Uterus (tissue), 4 donors: ENCODE measurements at places on chromosomes 2 and 18. TPM values are rescaled to one million over a fixed set of nuclear protein-coding genes. Genes with fewer than 3 reads are reported as not detected.

DNA sequence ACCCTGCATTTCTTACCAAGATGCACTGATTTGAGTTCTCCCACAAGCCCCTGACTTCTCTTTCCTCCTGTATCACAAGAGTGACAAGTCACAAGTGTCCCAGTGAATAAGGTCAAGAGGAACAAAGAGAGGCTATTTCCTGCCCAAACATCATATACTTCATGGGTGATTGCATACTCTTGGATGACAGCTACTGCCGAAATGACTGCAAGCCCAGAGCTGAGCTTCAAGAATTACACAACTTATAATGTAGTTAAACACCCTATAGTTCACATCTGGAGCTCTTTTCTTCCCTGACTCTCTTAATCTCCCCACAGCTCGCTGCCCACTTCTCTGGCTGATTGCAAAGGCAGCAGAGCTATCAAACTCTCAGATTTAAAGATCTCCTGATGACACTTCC lies 289.7 kb upstream of the PARD3B start:
- H3K27me3 ChIP-seq: no peaks in the 10 kb centered on the region
- no peaks in the 10 kb centered on the region for H3K36me3 ChIP-seq
- H3K4me3 ChIP-seq: no peak overlapping the region

The KATNAL2 gene
- total RNA-seq: not detected

- H3K4me3 ChIP-seq: no peak overlapping the region
- no peaks in the 10 kb centered on the region for H3K36me3 ChIP-seq
- H3K27ac ChIP-seq: no peak overlapping the region
These were observed 239.6 kb downstream of the LPIN1 start for GRCh38 chr2:11985817-11986566.

The GPR35 gene
- total RNA-seq: not detected

- H3K4me1 ChIP-seq: no peaks in the 10 kb centered on the region
- H3K27me3 ChIP-seq: no peaks in the 10 kb centered on the region
- no peak overlapping the region for H3K4me3 ChIP-seq
These were observed 65.9 kb upstream of the WIPF1 start for GRCh38 chr2:174663550-174663949.

The TMEM169 gene
- not detected for total RNA-seq

- H3K4me3 ChIP-seq: no peak overlapping the region
- no peak for DNase-seq
- no peaks in the 10 kb centered on the region for H3K36me3 ChIP-seq
- no peaks in the 10 kb centered on the region for H3K4me1 ChIP-seq
- no peaks in the 10 kb centered on the region for H3K27me3 ChIP-seq
These were observed 21.1 kb upstream of the RALBP1 start for GRCh38 chr18:9454061-9454703.

GRCh38 chr18:6624661-6625311 lies 104.7 kb upstream of the ARHGAP28 start:
- H3K4me3 ChIP-seq: no peak overlapping the region
- no peaks in the 10 kb centered on the region for H3K4me1 ChIP-seq
- peak overlapping the region; percentile 41 for H3K27ac ChIP-seq
- no peak for DNase-seq
- H3K36me3 ChIP-seq: no peaks in the 10 kb centered on the region
- no peaks in the 10 kb centered on the region for H3K27me3 ChIP-seq

GRCh38 chr2:169095621-169096105 lies 26.3 kb downstream of the DHRS9 start:
- H3K4me1 ChIP-seq: no peaks in the 10 kb centered on the region
- no peaks in the 10 kb centered on the region for H3K36me3 ChIP-seq
- no peaks in the 10 kb centered on the region for H3K27me3 ChIP-seq
- no peak overlapping the region for H3K4me3 ChIP-seq

GRCh38 chr2:140295767-140296166 lies 1515.6 kb upstream of the NXPH2 start:
- H3K36me3 ChIP-seq: no peaks in the 10 kb centered on the region
- H3K4me3 ChIP-seq: no peak overlapping the region
- H3K27me3 ChIP-seq: no peaks in the 10 kb centered on the region
- H3K27ac ChIP-seq: no peak overlapping the region
- DNase-seq: no peak

The COMMD1 gene
- total RNA-seq: 80.7 TPM

- H3K36me3 ChIP-seq: no peaks in the 10 kb centered on the region
- no peak overlapping the region for H3K27ac ChIP-seq
- H3K4me3 ChIP-seq: no peak overlapping the region
- H3K27me3 ChIP-seq: no peaks in the 10 kb centered on the region
- no peak for DNase-seq
These were observed 34.6 kb upstream of the ACKR3 start for GRCh38 chr2:236535024-236535423.

DNA sequence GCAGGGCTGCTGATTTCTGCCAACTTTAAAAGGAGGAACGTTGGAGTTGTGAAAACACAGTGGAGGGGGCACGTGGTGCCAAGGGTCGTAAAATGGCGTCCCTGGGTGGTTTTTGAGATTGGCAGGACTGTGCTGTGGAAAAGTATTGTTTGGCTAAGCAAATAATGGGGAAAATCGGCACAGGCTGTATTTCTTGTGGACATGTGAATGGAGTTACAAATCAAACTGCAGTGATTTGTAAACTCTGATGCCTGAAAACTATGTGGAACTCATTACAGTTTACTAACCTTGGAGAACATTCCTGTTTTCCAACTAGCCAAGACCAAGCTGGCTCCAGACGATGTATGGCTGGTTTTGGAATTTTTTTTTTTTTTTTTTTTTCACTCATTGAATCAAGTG lies 68.7 kb downstream of the KCTD1 start:
- H3K27ac ChIP-seq: peak overlapping the region; percentile 74
- H3K36me3 ChIP-seq: no peaks in the 10 kb centered on the region
- H3K27me3 ChIP-seq: no peaks in the 10 kb centered on the region
- no peaks in the 10 kb centered on the region for H3K4me1 ChIP-seq
- DNase-seq: peak; percentile 24

DNA sequence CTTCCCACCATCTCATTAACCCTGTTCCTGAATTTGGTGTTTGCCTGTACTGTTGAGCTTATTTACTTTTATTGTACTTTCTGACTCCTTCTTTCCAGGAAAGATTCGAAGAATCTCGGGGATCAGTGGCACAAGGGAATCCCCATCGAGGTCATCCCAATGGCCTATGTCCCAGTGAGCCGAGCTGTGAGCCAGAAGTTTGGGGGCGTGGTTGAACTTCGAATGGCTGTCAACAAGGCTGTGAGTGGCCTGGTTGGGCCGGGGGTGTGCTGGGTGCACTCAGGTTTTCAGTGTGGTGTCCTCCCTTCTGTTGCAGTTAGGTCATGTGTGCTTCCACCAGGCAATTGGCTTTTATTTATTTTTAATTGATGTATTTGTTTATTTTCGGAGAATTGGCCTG lies 45.0 kb downstream of the RPIA start:
- no peaks in the 10 kb centered on the region for H3K27me3 ChIP-seq
- no peaks in the 10 kb centered on the region for H3K36me3 ChIP-seq
- no peak for DNase-seq
- H3K27ac ChIP-seq: peak overlapping the region; percentile 28
- no peaks in the 10 kb centered on the region for H3K4me1 ChIP-seq
- H3K4me3 ChIP-seq: no peak overlapping the region

DNA sequence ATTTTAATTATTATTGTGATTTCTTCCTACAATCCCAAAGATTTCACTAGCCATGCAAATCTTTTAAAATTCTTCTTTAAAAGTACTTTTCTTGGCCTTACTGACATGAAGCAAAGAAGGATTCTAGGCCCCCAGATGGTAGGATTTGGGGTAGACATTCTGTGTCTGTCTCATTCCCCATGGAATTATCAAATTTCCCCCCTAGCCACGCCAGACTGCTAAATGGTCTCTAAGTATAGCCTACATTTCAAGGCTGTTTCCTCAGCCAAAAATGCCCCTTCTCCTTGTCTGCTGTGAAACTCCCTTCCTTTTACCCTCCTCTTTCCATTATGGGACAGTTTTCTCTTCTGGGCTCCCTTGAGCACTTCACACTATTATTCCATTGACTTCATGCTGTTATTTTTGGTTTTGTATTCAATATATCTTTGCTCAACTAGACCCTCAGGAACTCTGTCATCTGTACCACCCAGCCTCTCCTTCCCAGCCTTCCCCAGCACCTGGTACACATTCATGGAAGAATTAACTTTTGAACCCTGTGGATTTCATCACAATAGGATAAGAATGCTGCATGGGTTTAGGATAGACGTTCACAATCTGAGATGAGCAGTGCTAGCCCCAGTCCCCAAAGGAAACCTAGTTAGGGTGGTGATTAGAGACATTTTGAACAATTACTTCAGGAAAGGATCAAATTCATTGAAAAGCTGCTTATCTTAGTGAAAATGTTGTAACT lies 21.5 kb upstream of the CYP1B1 start:
- H3K27me3 ChIP-seq: no peaks in the 10 kb centered on the region
- peak overlapping the region; percentile 82 for H3K27ac ChIP-seq
- peaks cover 4% of the 10 kb centered on the region for H3K4me1 ChIP-seq
- no peak for DNase-seq
- no peak overlapping the region for H3K4me3 ChIP-seq

- no peak overlapping the region for H3K27ac ChIP-seq
- no peak for DNase-seq
- H3K36me3 ChIP-seq: no peaks in the 10 kb centered on the region
- no peaks in the 10 kb centered on the region for H3K4me1 ChIP-seq
- H3K27me3 ChIP-seq: no peaks in the 10 kb centered on the region
- H3K4me3 ChIP-seq: no peak overlapping the region
These were observed 21.0 kb upstream of the ZNF532 start for GRCh38 chr18:58843688-58844035.

DNA sequence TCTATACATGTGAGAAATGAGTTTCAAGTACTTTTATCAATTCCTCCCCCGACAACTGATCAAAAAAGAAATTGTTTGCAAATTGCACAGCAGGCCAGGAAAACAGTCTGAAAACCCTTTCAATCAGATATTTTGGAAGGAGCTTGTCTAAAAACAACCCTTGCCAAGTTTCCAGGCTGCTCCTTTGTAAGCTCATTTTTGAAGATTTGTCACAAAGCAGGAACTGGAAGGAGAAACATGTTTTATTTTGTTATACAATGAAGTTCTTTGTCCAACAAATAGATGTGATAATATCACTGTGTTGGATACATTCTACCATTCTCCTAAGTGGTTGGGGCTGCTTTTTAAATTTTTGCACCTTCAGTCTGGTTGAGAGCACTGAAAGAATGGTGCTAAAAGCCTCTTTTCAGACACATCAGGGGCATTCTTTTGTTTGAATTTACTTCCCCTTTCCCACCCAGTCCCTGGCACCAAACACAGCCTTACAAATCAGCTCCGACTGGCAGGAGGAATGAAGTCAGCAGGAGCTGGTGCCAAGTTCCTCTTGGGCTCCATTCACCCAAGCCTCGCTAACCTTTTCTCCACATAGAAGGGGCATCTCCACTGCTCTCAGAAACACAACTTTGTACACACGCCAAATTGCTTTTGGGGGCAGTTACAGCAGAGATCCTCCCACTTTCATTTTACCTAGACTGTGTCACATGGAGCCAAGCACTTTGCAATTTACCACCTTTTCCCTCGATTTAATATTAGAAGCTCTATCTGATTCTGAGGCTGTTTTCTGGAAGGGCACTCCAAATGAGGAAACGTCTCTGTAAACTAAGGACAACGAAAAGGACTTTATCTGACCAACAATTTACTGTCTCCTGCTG lies 88.0 kb downstream of the C1D start:
- H3K36me3 ChIP-seq: no peaks in the 10 kb centered on the region
- no peak overlapping the region for H3K4me3 ChIP-seq
- H3K27ac ChIP-seq: no peak overlapping the region
- DNase-seq: peak; percentile 27

The POMC gene
- total RNA-seq: 4.2 TPM

- H3K4me1 ChIP-seq: no peaks in the 10 kb centered on the region
- H3K27ac ChIP-seq: no peak overlapping the region
- H3K27me3 ChIP-seq: no peaks in the 10 kb centered on the region
- no peak overlapping the region for H3K4me3 ChIP-seq
These were observed 63.5 kb upstream of the CTLA4 start for GRCh38 chr2:203804070-203804469.

- H3K36me3 ChIP-seq: no peaks in the 10 kb centered on the region
- H3K27ac ChIP-seq: no peak overlapping the region
- no peak for DNase-seq
- no peak overlapping the region for H3K4me3 ChIP-seq
- no peaks in the 10 kb centered on the region for H3K27me3 ChIP-seq
- H3K4me1 ChIP-seq: no peaks in the 10 kb centered on the region
These were observed 119.5 kb downstream of the MSTN start for GRCh38 chr2:189943009-189943408.

GRCh38 chr2:233084488-233084887 lies 24.3 kb downstream of the INPP5D start:
- no peaks in the 10 kb centered on the region for H3K4me1 ChIP-seq
- no peaks in the 10 kb centered on the region for H3K27me3 ChIP-seq
- H3K27ac ChIP-seq: peak overlapping the region; percentile 52
- H3K36me3 ChIP-seq: no peaks in the 10 kb centered on the region
- H3K4me3 ChIP-seq: no peak overlapping the region
- DNase-seq: peak; percentile 55

The DNAH7 gene
- total RNA-seq: 3.0 TPM

DNA sequence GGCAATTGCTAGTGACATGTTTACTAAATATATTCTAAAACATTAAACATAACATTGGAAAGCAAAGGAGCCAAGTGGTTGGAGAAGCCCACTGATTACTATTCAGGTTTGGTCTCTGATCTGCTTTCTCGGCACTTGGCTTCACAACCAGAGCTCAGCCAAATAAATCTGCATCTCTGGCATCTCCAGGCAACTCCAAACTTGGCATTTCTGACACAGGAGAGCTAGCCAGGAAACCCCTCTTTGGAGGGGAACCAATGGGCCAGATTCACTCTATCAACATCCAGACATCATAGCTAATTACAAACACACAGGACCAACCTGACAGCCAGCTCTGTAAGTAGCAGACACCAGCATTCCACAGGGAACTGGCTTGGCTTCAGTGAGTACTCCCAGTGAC lies 150.3 kb upstream of the ETAA1 start:
- H3K27ac ChIP-seq: no peak overlapping the region
- no peaks in the 10 kb centered on the region for H3K4me1 ChIP-seq
- no peak for DNase-seq
- H3K4me3 ChIP-seq: no peak overlapping the region

The UGT1A5 gene
- not detected for total RNA-seq

The UGT1A1 gene
- not detected for total RNA-seq

DNA sequence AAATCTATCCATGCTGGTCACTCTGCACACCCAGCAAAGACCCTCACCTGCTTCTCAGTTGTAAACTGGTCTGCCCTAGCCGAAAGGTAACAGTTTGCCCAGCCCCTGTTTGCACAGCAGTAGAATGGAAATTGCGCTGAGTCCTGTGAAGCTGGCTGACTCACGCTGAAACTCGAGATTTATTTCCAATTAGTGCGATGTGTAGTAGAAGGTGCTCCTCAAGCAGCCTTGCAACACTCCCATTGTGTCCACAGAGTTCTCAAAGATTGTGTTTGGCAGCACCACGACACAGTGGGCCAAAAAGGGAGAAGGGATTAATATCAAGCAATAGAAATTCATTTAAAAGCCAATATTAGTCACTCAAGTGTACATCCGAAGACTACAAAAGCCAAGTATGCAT lies 21.7 kb upstream of the APCDD1 start:
- no peak for DNase-seq
- no peaks in the 10 kb centered on the region for H3K36me3 ChIP-seq
- H3K27ac ChIP-seq: no peak overlapping the region
- no peaks in the 10 kb centered on the region for H3K27me3 ChIP-seq
- H3K4me3 ChIP-seq: no peak overlapping the region

The CRIM1 gene
- total RNA-seq: 57.4 TPM
